ENCODE measurements at places on chromosomes 6 and 20.

DNA sequence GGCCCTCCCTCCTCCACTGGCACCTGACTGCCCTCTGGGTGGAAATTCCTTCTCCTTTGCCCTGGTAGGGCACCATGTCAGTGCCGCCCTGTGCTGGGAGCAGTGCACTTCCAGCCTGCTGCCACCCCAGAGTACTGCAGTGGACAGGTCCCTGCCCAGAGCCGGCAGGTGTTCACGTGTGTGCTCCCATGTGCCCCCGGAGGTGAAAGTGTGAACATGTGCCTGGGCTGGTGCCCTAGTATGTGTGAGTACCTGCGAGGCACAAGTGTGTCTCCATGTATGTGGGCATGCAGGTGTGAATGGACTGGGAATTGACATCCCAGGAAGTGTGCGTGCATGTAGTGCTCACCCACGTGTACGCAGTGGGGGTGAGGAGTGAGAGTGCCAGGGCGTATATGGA, 29.4 kb downstream of the SDCBP2 start:
- DNase-seq: no peak

GRCh38 chr20:2084703-2085102, 16.9 kb upstream of the STK35 start:
- DNase-seq: no peak

- DNase-seq: no peak
Observed at GRCh38 chr6:146697921-146698320, 99.1 kb downstream of the ADGB start.

DNA sequence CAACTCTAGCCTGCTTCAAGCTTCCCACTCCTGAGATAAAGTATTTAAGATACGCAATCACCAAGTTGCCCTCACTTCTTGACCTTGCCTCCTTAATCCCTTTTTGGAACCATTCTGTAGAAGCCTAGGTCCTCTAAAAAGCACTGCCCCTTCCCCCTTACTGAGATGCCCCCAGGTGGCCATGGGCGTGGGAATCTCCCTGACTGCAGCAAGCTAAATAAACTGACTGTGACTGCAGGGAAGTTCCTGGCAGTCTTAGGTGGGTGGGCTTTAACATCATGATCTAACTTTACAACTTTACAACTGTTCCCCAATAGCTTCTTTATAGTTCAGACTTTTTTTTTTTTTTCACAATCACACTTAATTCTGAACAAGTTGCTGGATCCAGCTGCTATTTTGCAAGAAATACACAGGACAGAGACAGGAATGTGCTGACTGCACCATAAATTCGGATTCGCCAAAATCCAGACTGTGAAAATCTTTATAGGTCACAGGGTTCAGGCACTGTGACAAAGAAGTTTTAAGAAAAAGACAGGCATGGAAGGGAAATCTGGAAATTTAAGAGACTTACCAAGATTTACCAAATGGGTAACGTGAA, 344.2 kb upstream of the SULF2 start:
- no peak for DNase-seq

- DNase-seq: no peak
Observed at GRCh38 chr6:32113386-32114352, 4.5 kb upstream of the TNXB start.
